ENCODE measurements at places on chromosomes 1 and 21.
A peak's percentile ranks its signal among the peaks of the same experiment; 100 is the strongest.

GRCh38 chr21:35257413-35257812 lies 208.3 kb upstream of the RUNX1 start:
- peaks cover 6% of the 10 kb centered on the region for H3K4me1 ChIP-seq
- H3K27me3 ChIP-seq: no peaks in the 10 kb centered on the region
- H3K4me3 ChIP-seq: no peak overlapping the region
- peak overlapping the region; percentile 81 for H3K27ac ChIP-seq
- DNase-seq: peak; percentile 97
- no peaks in the 10 kb centered on the region for H3K36me3 ChIP-seq

GRCh38 chr1:172499636-172500141 lies 33.3 kb upstream of the SUCO start:
- DNase-seq: no peak
- H3K4me1 ChIP-seq: no peaks in the 10 kb centered on the region
- H3K4me3 ChIP-seq: no peak overlapping the region
- H3K27me3 ChIP-seq: peaks cover 7% of the 10 kb centered on the region
- H3K27ac ChIP-seq: no peak overlapping the region
- no peaks in the 10 kb centered on the region for H3K36me3 ChIP-seq

DNA sequence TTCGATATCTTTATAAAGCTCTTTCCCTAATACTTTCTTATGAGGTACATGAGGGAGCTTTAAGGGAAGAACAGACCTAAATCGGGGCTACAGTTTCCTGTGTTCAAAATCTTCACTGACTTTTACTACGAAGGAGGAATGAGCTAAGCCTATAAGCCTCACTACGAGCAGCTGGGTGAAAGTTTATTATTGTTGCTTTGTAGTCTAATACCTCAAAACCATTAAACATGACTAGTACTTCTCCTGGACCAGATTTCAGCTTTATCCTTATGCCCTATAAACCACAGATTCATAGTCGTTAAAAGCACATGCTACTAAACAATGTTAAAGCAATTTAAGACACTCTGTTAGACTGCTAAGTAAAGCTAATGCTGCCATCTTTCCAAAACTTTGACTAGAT lies 30.2 kb downstream of the NDC1 start:
- H3K4me1 ChIP-seq: no peaks in the 10 kb centered on the region
- no peak overlapping the region for H3K4me3 ChIP-seq
- no peaks in the 10 kb centered on the region for H3K36me3 ChIP-seq
- H3K27me3 ChIP-seq: no peaks in the 10 kb centered on the region
- H3K27ac ChIP-seq: no peak overlapping the region
- peak; percentile 77 for DNase-seq

DNA sequence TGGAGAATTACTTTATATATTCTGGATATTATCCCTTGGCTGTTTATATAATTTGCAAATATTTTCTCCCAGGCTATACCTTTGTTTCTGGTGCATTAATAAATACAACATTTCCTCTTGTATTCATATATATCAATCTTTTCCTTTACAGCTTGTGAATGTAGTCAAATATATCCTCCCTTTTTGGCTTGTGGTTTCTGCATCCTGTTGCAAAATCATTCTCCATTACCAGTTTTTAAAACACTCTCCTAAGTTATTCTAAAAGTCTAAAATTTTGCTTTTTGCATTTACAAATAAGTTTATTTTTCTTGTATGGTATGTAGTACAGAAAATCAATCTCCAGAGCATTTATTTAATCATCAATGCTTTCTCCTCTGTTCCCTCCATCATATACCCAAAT lies 909.4 kb downstream of the ADGRL2 start:
- no peak overlapping the region for H3K4me3 ChIP-seq
- no peak overlapping the region for H3K27ac ChIP-seq
- DNase-seq: no peak
- no peaks in the 10 kb centered on the region for H3K4me1 ChIP-seq
- H3K36me3 ChIP-seq: no peaks in the 10 kb centered on the region

DNA sequence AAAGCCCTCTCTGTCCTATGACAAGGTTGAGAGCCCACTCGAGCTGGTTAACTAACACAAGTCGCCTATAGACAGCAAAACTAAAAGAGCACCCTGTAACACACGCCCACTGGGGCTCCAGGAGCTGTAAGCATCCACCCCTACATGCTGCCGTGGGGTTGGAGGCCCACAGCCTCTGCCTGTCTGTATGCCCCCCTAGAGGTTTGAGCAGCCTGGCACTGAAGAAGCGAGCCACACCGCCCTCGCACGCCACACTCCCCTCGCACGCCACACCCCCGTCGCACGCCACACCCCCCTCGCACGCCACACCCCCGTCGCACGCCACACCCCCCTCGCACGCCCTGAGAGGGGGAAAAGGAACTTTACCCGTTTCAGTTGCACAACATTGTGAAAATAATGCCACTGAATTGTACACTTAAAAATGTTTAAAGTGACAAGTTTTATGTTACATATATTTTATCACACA lies 13.2 kb upstream of the HMGCL start:
- no peak overlapping the region for H3K27ac ChIP-seq
- H3K36me3 ChIP-seq: no peaks in the 10 kb centered on the region
- peak overlapping the region; percentile 7 for H3K4me3 ChIP-seq
- H3K4me1 ChIP-seq: no peaks in the 10 kb centered on the region
- DNase-seq: peak; percentile 21

- no peaks in the 10 kb centered on the region for H3K36me3 ChIP-seq
- DNase-seq: no peak
- H3K4me1 ChIP-seq: no peaks in the 10 kb centered on the region
- no peak overlapping the region for H3K27ac ChIP-seq
- no peaks in the 10 kb centered on the region for H3K27me3 ChIP-seq
These were observed 341.8 kb downstream of the USH2A start for GRCh38 chr1:216081445-216081844.

DNA sequence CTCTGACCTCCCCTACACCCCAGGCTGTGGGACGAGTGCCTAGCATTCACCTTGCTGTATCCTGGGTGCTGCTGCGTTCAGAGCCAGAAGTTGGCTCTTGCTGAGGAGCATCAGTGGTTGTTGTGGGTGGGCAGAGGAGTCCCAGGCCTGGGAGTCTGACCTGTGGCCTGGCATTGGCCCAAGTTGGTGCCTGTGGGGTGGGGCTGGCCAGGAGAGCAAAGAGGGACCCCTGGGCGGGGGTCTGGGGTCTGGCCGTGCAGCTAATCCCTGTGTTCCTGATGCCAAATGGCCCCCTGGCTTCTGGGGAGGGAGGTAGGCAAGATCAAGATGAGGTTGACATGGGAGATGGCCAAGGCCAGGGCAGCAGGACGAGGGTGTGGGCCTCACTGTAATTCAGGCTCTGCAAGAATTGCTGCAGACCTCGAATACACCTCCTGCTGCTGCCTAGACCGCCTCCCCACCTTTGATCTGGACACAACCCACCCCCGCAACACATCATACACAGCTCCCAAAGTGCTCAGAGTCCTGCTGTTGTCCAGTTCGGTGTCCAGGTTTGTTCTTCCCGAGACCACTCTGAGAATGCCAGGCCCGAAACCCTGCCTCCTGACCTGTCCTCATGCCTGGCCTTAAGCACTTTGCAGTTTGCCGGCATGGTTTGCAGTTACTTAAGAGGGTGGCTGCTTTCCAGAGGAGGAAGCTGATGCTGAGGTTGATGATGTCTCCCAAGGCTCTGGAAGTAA lies 28.7 kb downstream of the CDK18 start:
- no peaks in the 10 kb centered on the region for H3K4me1 ChIP-seq
- DNase-seq: no peak
- H3K36me3 ChIP-seq: no peaks in the 10 kb centered on the region
- H3K27ac ChIP-seq: no peak overlapping the region

DNA sequence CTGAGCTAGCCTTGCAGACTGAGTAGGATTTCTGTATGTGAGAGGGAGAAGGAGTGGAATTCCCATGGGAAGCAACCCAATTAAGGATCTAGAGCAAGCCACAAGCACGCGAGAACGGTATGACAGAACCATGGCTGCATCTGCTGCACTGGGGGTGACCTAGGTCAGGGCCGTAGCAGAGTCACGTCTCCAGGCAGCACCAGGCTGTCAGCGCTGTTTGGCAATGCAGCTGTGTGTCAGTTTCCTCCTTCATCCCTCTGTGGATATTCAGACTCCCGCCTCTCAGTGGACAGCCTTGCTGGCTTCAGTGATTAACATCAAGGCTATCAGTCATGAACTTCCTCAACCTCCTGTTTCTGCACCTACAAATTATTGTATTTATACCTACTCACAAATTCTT lies 118.1 kb upstream of the PPP2R5A start:
- DNase-seq: no peak
- H3K4me1 ChIP-seq: peaks cover 13% of the 10 kb centered on the region
- no peaks in the 10 kb centered on the region for H3K27me3 ChIP-seq

- no peak overlapping the region for H3K27ac ChIP-seq
- no peaks in the 10 kb centered on the region for H3K36me3 ChIP-seq
- H3K4me1 ChIP-seq: no peaks in the 10 kb centered on the region
- no peak overlapping the region for H3K4me3 ChIP-seq
These were observed 2.1 kb upstream of the PDIK1L start for GRCh38 chr1:26109229-26110164.

DNA sequence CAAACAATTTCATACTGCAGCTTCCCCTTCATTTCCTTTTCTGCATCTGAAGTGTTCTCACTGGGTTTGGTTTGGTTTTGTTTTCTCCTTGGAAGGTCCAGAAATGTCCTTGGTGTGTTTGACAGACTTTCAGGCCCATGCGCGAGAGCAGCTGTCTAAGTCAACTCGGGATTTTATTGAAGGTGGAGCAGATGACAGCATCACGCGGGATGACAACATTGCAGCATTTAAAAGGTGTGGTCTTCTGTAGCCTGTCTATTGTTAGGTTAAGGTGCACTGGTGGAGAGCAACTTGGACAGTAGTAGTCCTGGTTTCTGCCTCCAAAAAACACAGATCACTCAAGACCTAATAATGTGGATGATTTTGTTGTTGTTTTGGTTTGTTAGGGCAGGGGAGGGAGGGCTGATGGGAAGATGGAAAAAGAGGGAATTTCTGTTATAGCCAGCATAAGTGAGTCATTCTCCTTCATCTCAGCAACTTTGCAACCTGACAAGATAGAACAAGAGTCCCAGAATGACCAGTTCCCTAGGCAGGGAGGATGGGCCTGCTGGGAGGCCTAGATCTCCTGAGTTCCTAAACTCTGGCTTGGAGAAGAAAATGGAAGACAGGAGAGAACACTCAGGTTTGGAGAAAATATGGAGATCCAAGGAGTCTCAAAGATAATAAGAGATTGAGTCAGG lies 12.5 kb downstream of the HAO2 start:
- no peaks in the 10 kb centered on the region for H3K27me3 ChIP-seq
- no peak for DNase-seq
- no peak overlapping the region for H3K4me3 ChIP-seq
- no peaks in the 10 kb centered on the region for H3K36me3 ChIP-seq
- no peak overlapping the region for H3K27ac ChIP-seq

GRCh38 chr1:195958131-195958530 lies 650.1 kb downstream of the KCNT2 start:
- no peaks in the 10 kb centered on the region for H3K36me3 ChIP-seq
- DNase-seq: no peak
- no peaks in the 10 kb centered on the region for H3K4me1 ChIP-seq
- no peak overlapping the region for H3K27ac ChIP-seq
- H3K27me3 ChIP-seq: no peaks in the 10 kb centered on the region

- H3K4me3 ChIP-seq: no peak overlapping the region
- peaks cover 2% of the 10 kb centered on the region for H3K4me1 ChIP-seq
- no peaks in the 10 kb centered on the region for H3K27me3 ChIP-seq
- no peak overlapping the region for H3K27ac ChIP-seq
These were observed 72.7 kb upstream of the F3 start for GRCh38 chr1:94614168-94614815.

DNA sequence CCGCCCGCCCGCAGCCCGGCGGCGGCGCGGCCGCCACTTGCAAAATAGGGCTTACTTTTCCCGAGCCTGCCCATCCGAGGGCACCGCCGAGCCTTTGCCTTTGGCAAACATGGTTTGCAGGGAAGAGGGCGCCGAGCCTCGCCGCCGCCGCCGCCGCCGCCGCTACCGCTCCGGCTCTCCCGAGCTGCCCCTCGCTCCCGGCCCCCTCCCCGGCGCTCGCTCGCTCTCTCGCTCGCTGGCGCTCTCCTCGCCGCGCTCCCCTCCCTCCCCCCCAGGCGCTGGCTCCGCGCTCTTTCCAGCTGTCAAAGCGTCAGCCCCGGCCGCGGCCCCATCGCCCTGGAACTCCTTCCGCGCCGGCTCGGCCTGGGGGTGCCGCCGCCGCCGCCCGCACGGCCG lies 298 bp downstream of the SSBP3 start:
- peaks cover 11% of the 10 kb centered on the region for H3K4me1 ChIP-seq
- no peak for DNase-seq
- H3K27ac ChIP-seq: no peak overlapping the region

GRCh38 chr1:67149179-67149770 lies 14.5 kb upstream of the C1orf141 start:
- H3K36me3 ChIP-seq: no peaks in the 10 kb centered on the region
- H3K27ac ChIP-seq: no peak overlapping the region
- no peaks in the 10 kb centered on the region for H3K27me3 ChIP-seq
- no peak overlapping the region for H3K4me3 ChIP-seq
- peak; percentile 76 for DNase-seq
- H3K4me1 ChIP-seq: no peaks in the 10 kb centered on the region

- H3K4me3 ChIP-seq: no peak overlapping the region
- no peaks in the 10 kb centered on the region for H3K4me1 ChIP-seq
- H3K36me3 ChIP-seq: no peaks in the 10 kb centered on the region
- H3K27ac ChIP-seq: no peak overlapping the region
- H3K27me3 ChIP-seq: no peaks in the 10 kb centered on the region
- DNase-seq: peak; percentile 21
These were observed 335.0 kb upstream of the GREM2 start for GRCh38 chr1:240946926-240947325.

DNA sequence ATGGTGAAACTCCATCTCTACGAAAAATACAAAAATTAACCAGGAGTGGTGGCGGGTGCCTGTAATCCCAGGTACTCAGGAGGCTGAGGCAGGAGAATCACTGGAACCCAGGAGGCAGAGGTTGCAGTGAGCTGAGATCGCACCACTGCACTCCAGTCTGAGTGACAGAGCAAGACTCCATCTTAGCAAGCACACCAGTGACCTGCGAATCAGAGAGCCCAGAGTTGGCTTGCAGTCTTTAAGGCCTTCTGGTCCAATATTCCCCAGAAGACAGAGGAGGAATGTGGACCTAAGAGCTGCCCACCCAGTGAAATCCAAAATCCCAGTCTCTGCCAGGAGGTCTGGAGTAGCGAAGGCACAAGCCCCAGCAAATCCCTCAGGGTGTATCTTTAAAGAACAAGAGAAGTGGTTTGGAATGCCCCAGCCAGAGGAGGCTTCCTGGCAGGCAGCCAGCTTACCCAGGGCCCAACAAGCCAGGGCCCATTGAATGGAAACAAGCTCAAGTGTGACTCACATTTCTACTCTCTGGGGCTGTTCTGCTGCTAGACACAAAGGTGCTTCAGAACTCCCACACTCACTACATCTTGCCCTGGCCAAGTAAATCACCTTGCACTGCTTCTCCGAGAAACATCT lies 23.9 kb downstream of the GPR161 start:
- H3K36me3 ChIP-seq: no peaks in the 10 kb centered on the region
- H3K4me3 ChIP-seq: no peak overlapping the region
- no peak overlapping the region for H3K27ac ChIP-seq
- H3K4me1 ChIP-seq: peaks cover 3% of the 10 kb centered on the region
- no peaks in the 10 kb centered on the region for H3K27me3 ChIP-seq

GRCh38 chr1:100969327-100969726 lies 56.3 kb downstream of the DPH5 start:
- no peak overlapping the region for H3K27ac ChIP-seq
- no peaks in the 10 kb centered on the region for H3K4me1 ChIP-seq
- H3K36me3 ChIP-seq: no peaks in the 10 kb centered on the region
- no peak for DNase-seq
